ENCODE measurements at places on chromosomes 4 and X. TPM values are rescaled to one million over a fixed set of nuclear protein-coding genes. Genes with fewer than 3 reads are reported as not detected.

The SHROOM4 gene
- 0.62 TPM for total RNA-seq

The ATP8A1 gene
- total RNA-seq: 1.6 TPM

The HSFX3 gene
- not detected for total RNA-seq

The ZDHHC15 gene
- total RNA-seq: 0.11 TPM

The ESX1 gene
- total RNA-seq: not detected

The CDX4 gene
- total RNA-seq: not detected

The SSX1 gene
- total RNA-seq: not detected

The TLR1 gene
- total RNA-seq: 2.5 TPM

The TEX13D gene
- not detected for total RNA-seq

The ZBTB49 gene
- total RNA-seq: 4.1 TPM

The GASK1B gene
- total RNA-seq: 30.6 TPM

The PPP3CA gene
- total RNA-seq: 64.9 TPM

The TMEM156 gene
- total RNA-seq: 10.8 TPM

The UGT2B17 gene
- not detected for total RNA-seq

The C4orf54 gene
- under 0.01 TPM for total RNA-seq

The HS6ST2 gene
- 0.25 TPM for total RNA-seq

The CRLF2 gene
- total RNA-seq: not detected

The TGIF2LX gene
- total RNA-seq: not detected

The MAGEE2 gene
- not detected for total RNA-seq
